ENCODE measurements at places on chromosomes 16 and 17.

- no peak for DNase-seq
These were observed 9.4 kb upstream of the MYLK3 start for GRCh38 chr16:46757339-46758050.

GRCh38 chr17:48625495-48626244 lies 488 bp downstream of the HOXB9 start:
- DNase-seq, result peak; percentile 19

GRCh38 chr16:85010446-85010930 lies 847 bp downstream of the ZDHHC7 start:
- DNase-seq, result no peak

- DNase-seq, result no peak
These were observed 21.6 kb upstream of the SMPD3 start for GRCh38 chr16:68469796-68470460.

DNA sequence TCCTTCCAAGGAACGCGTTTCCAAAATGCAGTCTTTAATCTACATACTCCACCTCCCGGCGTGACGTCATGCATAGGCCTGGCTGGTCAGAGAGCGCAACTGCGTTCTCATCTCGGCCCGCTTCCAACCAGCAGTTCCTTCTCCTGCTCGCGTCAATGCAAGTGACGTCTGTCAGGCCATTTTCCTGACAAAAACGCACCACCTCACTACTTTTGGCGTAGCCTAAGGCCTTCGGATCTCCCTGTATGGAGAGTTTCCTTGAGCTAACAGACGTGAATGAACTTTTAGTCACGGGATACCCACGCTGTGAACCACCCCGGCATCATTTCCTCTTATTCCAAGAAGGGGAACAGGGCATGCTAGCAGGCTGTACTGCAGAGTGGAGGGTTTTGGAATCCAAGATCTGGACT lies 25.0 kb downstream of the TEX14 start:
- peak; percentile 21 for DNase-seq

Data from CD4-positive, alpha-beta T cell treated with Interleukin-6 at 100 ng/mL for 8 hours (primary cell).